Endothelial cell of umbilical vein (primary cell): ENCODE measurements at places on chromosomes 16 and 17. TPM values are rescaled to one million over a fixed set of nuclear protein-coding genes. Genes with fewer than 3 reads are reported as not detected.

Gene SUZ12
- polyA plus RNA-seq = 5.7 and 7.8 TPM in 2 replicates

Gene TEX19
- polyA plus RNA-seq = 0.05 and 0.06 TPM in 2 replicates

Gene CD300LG
- polyA plus RNA-seq = not detected in 2 replicates

Gene MARVELD3
- not detected in 2 replicates for polyA plus RNA-seq

Gene ZNF263
- polyA plus RNA-seq = 10.9 TPM in 2 replicates

Gene FN3K
- 1.2 and 2.0 TPM in 2 replicates for polyA plus RNA-seq

Gene TBKBP1
- 7.0 and 7.2 TPM in 2 replicates for polyA plus RNA-seq

Gene ZKSCAN2
- 0.99 and 1.4 TPM in 2 replicates for polyA plus RNA-seq
